SK-N-SH treated with all-trans-retinoic acid at 6 μM for 48 hours (cell line): ENCODE measurements at places on chromosomes 2 and 18.

- ATAC-seq = no peak
Observed at GRCh38 chr2:169865492-169865891, 38.2 kb downstream of the UBR3 start.

GRCh38 chr18:43876748-43877147, 599.5 kb upstream of the SYT4 start:
- peak; percentile 75 for ATAC-seq

DNA sequence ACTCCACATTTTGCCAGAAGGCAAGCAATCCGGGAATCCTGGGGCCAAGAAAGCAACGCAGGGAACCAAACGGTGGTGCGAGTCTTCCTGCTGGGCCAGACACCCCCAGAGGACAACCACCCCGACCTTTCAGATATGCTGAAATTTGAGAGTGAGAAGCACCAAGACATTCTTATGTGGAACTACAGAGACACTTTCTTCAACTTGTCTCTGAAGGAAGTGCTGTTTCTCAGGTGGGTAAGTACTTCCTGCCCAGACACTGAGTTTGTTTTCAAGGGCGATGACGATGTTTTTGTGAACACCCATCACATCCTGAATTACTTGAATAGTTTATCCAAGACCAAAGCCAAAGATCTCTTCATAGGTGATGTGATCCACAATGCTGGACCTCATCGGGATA, 26.8 kb downstream of the B3GNT2 start:
- ATAC-seq = no peak

DNA sequence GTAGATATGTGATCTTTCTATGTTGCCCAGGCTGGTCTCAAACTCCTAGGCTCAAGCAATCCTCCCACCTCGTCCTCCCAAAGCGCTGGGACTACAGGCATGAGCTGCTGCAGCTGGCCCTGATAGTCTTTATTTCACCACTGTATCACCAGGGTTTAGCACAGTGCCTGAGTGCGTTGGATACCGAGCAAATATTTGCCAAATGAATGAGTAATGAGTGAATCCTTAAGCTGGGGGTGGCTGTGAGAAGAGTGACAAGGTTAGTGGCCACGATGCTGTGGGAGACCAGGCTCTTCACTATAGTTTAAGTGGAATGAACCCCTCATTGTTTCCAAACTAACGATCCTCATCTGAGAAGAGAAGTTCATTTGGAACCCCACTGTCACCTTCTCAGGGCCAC, 60.8 kb upstream of the FAM136A start:
- ATAC-seq = no peak

- peak; percentile 67 for ATAC-seq
Observed at GRCh38 chr2:7429733-7430132, 512.5 kb downstream of the RNF144A start.

DNA sequence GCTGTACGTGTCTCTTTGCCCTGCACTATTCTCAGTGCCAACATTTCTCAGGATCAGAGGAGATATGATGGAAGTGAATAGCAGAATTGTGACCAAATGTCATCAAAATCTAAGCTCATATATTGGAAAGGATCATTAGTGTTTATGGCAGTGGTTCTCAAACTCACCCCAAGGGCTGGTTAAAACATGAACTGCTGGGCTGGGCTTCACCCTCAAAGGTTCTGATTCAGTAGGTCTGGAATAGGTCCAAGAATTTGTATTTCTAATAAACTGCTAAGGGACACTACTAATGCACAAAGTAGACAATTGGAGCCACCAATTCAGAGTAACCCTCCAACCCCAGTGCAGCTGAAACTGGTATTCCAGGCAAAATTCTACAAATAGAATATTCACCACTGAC, 317.9 kb upstream of the UBE2E3 start:
- no peak for ATAC-seq

- ATAC-seq = peak; percentile 39
Observed at GRCh38 chr2:121076885-121077549, 208.0 kb downstream of the TFCP2L1 start.

DNA sequence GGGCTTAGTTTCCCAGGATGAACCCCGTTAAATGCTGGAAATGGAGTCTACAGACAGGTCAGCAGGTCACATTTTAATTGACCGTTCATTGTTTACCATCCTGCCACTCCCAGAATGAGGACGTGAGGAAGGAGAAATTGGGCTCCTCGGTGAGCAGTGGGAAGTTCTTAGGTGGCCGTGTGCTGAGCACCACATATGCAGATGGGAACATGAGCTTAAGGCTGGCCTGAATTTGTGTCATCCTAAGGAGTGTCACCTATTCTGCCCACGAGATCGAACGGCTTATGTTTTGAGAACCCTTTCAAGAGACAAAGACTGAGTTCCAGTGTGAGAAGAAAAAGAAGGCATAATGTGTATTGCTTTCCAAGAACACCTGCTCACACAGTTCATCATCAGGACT, 234.4 kb upstream of the PXDN start:
- ATAC-seq = no peak

DNA sequence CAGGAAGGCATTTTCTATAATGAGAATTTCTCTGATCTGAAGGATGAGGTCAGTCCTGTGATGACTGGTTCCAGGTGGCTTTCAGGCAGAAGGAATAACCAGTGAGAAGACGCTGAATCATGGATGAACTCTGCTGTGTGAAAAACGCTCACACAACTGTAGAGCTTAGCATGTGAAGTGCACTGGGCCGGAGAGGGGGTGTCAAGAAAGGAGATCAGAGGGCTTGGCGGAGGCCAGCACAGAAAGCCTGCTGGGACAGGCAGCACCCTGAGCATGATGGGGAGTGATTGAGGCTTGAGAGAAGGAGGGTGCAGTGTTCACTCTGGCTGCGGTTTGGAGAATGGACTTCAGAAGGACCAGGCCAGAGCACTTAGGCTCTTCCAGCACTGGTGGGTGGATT, 236.5 kb downstream of the TPGS2 start:
- ATAC-seq = no peak

DNA sequence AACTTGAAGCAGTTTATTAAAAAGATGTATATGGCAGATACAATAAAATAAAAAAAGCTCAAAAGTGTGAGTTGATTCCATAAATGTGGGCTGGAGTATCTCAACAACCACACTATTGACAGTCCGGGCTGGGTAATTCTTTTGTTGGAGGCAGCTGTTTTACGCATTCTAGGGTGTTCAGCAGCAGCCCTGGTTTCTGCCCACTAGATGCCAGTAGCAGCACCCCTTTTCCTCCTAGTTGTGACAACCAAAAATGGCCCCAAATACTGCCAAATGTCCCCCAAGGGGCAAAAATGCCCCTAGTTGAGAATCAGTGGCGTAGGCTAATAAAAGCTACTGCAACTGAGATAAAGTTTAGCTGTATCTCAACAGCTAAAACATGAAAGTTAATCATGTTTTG, 44.8 kb downstream of the CHMP3 start:
- ATAC-seq = peak; percentile 62

DNA sequence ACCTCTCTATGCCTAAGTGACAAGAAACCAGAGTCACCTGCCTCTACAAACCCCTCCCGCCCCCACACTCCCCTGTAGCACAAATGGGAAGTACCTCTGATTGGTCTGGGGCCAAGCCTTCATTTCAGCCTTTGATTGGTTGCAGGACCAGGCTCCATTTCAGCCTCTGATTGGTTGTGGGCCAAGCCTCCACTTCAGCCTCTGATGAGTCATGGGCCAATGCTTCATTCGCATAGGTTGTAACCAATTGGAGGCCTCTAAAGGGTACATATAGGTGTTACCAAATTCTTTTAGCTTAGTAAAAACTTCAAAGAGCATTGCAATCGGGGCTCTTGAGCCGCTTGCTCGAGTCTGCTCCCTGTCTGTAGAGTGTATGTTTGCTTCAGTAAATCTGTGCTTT, 25.0 kb downstream of the CCDC102B start:
- ATAC-seq = no peak

GRCh38 chr2:66828876-66829275, 394.0 kb downstream of the MEIS1 start:
- no peak for ATAC-seq

GRCh38 chr2:1856922-1857321, 112.6 kb upstream of the PXDN start:
- ATAC-seq = no peak

DNA sequence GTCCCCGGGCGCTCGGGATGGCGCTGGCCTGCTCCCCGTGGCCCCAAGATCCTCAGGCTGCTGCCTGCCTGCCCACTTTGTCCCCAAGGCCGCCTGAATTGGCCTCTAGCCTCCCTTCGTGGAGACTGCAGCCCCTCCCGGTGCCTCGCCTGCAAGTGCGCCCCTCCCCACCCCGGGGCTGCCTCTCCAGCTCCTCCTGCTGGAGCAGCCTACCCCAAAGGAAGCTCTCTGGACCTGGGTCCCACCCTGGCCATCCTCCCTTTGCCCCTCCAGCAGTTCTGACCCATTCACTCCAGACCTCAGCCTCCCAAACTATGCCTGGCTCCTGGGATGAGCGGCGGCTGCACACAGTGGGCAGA, 6.2 kb downstream of the ESPNL start:
- ATAC-seq = peak; percentile 12; the same call in 2 of the 3 replicates

DNA sequence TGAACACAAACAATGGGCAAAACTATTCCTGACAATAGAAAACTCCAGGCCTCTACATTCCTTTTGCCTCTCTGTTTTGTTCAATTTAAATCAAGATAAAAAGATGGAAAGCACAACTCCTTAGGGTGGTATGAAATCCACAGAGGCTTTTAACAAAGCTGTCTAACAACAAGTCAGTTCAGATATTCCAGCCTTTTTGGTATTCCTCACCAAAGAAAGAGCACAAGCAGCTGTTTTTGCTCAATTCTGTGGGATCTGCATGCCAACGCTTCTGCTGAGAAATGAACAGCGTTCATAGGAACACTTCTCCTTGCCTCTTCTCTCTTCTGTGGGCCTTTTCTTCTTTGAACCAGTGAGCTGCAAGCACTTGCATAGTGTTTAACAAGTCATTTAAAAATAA, 411.6 kb upstream of the TCF4 start:
- peak; percentile 73 for ATAC-seq

DNA sequence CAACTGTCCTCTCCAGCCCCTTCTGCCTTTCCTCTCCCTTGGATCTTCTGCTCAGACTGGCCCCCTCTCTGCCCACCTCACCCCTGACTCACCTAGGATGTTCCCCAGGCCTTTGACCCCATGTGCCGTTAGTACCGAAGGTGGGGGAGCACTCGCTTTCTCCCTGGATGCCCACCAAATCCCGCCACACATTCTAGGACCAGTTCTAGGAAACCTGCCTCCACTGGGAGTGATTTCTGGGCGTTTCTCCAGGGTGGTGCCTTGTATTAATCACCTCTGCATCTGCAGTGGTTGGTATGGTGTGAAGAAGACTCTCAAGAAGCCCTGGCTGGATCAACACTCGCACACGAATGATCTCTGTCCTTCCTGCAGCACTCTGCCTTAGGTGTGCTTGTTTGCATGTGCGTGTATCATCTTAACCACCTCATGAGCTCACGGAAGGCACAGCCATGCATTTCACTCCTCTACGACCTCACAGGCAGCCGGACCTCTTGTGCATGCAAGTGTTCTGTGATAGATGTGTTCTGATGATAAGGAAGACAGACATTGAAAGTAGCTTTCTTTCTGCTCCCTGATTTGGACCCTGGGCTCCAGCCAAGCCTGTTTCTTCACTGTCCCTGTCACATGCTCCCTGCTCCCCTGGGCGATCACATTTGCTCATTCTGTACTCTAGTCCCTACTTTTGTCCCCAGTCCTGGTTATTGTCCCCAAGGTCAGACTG, 69.4 kb downstream of the LIPG start:
- no peak for ATAC-seq

- ATAC-seq = no peak
Observed at GRCh38 chr2:71503837-71504236, 50.5 kb downstream of the DYSF start.

DNA sequence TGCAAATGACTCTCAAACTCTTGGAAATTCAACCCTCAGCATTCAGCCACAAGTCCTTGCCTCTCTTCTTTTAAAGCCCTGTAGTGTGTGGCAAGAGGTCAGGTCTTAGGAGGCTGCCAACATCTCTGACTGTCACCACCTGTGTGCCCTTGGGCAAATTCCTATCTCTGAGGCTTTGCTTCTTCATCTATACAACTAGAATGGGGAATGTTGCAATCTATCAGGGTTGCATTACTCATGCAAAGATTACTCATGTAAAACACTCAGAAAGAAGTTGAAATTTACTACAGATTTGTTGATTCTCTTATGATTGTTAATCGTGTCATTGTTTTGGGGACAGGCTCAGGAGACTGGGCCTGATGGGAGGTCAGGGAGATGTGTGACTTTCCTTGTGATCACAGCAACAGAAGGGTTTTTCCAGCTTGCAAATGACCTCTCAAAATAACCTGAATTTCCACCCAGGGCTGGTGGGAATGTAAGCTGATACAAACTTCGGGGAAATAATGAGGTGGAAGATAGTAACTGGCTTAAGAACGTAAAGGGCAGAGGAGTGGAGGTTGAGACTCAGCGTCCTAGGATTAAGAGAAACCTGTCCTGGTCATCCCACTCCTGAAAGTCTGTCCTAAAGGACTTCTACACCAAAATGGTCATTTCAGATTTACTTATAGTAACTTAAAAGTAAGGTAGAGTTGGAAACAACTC, 32.1 kb upstream of the SIGLEC15 start:
- ATAC-seq = peak; percentile 75

DNA sequence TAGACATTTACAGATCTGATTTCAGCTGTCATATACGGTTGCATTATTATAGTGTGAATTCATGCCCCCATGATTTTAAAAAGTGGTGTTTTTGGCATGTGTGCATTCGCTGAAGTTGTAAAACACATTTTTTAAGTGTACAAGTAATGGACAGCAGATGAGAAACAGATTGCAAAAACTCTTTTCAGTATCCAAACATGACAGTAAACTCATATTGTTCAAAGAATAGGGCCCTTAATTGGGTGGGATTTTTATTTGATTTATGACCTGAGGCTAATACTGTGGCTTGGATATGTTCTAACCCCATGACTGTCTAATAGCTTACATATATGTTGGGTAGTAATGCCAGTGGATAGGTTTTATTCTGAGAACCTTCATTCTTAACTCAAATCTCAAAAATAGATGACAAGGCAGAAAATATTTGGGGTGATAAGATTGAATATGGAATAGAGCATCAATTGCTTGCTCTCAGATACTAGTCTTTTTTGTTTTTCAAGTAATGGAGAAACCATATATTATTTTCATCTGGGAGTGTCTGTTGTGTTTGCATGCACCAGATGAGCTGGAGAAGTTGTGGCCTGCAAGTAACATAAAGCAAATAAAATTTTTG, 118.6 kb downstream of the PARD3B start:
- no peak for ATAC-seq

DNA sequence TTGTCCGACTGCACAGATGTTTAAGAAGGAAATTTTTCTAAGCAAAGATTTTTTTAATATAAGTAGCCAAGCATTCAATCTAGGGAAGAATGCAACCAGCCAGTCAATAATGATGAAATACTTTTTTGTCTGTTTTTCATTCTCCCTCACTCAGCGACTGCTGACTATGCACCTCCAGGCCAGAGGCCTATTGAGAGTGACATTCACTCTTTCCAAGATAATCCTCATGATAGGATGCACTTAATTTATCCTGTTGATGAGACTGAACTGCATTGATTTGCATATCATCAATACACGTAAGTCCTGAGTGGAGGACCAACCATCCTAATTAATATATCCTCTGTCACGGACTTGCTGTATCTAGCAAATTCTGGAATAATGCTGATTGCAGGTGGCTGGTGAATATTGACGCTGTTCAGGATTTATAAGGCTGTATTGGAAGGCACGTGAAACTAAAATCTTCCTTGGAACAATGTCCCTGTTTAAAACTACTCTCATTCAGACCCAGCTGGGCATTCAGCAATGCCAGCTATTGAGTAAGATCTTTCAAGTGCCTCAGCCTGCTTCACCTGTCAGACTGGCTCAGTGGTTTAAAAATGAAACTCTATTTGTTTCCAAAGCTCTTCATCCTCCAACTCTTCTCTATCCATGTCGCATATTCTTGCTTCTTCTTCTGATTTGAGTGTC, 142.2 kb downstream of the MAP2 start:
- ATAC-seq = no peak

- ATAC-seq = no peak
Observed at GRCh38 chr2:230915319-230915718, 9.7 kb downstream of the GPR55 start.
